ENCODE measurements at places on chromosomes 3 and 15.

GRCh38 chr3:169143506-169143905 is 520.0 kb downstream of the MECOM start:
- no peak for DNase-seq

- DNase-seq, result no peak
Measured at GRCh38 chr3:34360713-34361112, 562.3 kb downstream of the PDCD6IP start.

DNA sequence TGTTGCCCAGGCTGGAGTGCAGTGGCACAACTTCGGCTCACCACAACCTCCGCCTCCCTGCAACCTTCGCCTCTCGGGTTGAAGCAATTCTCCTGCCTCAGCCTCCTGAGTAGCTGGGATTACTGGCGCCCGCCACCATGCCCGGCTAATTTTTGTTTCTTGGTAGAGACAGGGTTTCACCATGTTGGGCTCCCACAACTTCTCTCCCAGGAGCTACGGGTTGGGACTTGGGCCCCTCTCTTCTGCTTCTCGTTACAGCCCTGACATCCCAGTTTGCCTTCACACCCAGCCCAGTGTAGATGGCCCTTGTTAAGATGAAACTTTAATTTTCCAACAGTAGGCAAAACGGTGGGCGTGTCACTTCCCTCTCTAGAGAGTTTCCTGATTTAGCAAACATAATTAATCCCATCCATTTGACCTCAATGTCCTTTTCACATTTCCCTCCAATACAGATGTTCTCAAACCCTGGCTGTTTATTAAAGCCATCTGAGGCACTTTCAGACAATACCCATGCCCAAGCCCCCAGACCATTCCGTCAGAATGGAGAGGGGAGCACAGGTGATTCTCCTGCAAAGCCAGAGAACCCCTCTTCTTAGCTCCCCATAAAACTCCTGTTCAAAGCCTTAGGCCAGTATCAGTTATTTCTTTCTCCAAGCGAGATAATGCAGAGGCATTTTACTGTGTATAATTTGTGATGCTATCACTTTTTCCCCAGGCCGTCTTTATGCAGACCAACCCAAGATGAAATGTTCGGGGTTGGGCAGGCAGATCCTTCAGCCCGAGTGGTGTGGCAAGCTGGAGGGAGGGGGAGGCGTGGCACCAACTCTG is 245.7 kb downstream of the XXYLT1 start:
- no peak for DNase-seq

- DNase-seq, result no peak
Measured at GRCh38 chr3:120418866-120419490, 31.8 kb downstream of the FSTL1 start.

DNA sequence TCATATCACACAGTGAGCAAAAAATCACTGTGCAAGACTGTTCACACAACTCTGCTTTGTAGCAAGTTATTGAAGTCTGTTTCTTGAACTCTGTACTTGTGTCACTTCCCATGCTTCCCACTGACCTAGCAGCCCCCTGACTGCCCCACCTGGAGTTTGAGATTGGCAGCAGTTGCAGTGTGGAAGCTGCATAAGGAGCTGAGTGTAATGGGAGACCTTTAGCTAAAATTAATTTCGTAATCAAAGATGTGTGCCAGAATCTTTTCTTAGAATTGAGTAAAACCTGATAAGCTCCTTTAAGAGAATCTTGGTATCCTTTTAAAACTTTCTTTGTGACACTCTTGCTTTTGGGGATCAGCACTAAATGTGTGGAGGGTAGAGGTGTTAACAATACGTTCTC is 42.8 kb downstream of the NKIRAS1 start:
- no peak for DNase-seq

DNA sequence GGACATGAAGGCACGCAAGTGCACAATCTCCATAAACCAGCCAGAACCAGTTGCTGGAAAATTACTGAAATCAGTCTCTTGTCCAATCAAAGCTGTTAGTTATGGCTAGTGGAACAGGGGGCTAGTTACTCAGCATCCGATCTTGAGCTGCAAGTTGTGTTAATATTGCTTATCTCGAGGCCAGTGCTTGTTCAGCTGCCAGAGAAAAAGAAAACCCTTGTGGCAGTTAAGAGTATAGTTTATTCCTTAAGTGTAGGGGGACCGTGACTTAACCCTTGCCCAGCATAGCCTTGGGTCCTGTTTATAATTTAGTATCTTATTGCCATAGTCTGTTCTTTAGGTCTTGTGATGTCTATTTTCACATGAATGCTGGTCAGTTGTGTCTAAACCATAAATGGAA is 268.5 kb downstream of the CD47 start:
- no peak for DNase-seq

DNA sequence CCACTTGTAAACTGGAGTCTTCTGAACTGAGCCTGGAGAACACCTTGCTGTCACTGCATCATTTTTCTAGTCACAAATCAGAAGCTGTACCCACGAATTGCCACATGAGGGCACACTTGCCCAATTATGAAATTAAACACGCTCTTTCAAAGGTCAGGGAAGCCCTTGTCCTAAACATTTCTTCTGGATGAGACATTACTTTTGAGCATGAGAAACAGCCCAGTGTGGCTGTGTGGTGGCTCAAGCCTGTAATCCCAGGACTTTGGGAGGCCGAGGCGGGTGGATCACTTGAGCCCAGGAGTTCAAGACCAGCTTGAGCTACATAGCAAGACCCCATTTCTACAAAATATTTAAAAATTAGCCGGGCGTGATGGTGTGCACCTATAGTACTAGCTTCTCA is 27.5 kb upstream of the CFAP161 start:
- DNase-seq, result no peak

- no peak for DNase-seq
Measured at GRCh38 chr3:113035387-113035982, 44.7 kb downstream of the GTPBP8 start.

- no peak for DNase-seq
Measured at GRCh38 chr15:78244101-78244500, 9.7 kb upstream of the ACSBG1 start.

- DNase-seq, result no peak
Measured at GRCh38 chr15:99974246-99974645, 241.0 kb upstream of the LYSMD4 start.

GRCh38 chr15:88115486-88116152 is 140.9 kb downstream of the NTRK3 start:
- DNase-seq, result no peak

GRCh38 chr15:100779331-100780207 is 100.1 kb upstream of the ALDH1A3 start:
- DNase-seq, result no peak

DNA sequence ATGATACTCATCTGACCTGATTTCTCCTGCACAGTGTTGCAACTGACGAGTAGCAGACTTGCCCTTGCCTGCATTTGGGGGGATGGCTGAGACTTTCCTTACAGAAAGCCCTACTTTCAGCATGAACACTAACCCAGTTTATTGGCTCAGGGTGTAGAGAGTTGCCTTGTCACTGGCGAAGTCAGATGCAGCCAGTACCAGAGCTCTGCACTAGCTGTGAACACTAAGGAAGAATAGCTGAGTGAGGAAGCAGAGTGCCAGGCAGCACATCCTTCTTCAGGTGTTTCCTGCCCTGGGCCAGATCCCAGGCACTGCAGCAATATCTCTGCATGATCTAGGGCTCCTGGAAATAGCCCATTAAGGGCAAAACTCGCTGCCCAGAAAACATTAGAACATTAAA is 154.0 kb upstream of the SYNPR start:
- DNase-seq, result no peak

GRCh38 chr3:127438371-127438770 is 150.5 kb upstream of the PRR20G start:
- no peak for DNase-seq

DNA sequence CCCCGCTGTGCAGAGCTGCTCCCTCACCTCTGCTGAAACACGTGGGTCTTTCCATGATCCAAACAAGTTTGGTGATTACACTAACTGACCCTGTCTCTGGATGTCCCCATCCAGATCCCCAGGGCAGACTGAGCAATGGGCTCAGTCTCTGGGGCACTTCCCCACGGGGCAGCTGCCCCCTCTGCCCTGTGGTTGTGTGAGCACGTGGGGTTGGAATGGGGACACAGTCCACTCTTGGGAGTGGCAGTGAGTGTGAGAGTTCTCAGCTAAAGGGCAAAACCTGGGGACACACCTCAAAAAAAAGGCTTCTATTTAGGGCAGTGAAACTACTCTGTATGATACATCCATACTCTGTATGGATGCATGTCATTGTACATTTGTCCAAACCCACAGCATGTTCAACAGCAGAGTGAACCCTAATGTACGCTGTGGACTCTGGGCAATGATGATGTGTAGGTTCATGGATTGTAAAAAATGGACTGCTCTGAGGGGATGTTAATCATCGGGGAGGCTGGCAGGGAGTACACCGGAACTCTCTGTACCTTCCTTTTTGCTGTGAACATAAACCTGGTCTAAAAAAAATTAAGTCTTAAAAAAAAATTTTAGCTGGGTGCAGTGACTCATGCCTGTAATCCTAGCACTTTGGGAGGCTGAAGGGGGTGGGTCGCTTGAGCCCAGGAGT is 49.9 kb upstream of the BLM start:
- DNase-seq, result no peak

GRCh38 chr3:69890691-69891090 is 108.8 kb upstream of the SAMMSON start:
- no peak for DNase-seq

DNA sequence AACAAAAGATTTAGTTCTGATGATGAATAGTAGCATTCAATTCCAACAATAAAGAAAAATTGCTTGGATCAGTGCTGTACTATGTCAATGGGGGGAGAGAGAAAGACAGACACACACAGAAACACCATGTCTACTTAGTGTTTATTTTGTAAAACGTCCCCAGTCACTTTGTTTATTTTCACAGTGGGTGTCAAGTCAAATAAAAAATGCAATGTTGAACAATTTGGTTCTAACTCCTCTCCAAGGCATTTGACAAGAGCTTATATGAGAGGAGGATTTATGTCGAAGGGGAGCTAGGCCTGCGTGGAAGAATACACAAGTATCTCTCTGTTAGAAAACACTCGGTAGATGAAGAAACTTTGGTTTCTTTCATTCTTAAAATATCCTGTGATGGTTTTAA is 201.7 kb upstream of the SLC2A2 start:
- peak; percentile 7 for DNase-seq

GRCh38 chr3:146801492-146801891 is 196.3 kb upstream of the PLSCR5 start:
- DNase-seq, result no peak

DNA sequence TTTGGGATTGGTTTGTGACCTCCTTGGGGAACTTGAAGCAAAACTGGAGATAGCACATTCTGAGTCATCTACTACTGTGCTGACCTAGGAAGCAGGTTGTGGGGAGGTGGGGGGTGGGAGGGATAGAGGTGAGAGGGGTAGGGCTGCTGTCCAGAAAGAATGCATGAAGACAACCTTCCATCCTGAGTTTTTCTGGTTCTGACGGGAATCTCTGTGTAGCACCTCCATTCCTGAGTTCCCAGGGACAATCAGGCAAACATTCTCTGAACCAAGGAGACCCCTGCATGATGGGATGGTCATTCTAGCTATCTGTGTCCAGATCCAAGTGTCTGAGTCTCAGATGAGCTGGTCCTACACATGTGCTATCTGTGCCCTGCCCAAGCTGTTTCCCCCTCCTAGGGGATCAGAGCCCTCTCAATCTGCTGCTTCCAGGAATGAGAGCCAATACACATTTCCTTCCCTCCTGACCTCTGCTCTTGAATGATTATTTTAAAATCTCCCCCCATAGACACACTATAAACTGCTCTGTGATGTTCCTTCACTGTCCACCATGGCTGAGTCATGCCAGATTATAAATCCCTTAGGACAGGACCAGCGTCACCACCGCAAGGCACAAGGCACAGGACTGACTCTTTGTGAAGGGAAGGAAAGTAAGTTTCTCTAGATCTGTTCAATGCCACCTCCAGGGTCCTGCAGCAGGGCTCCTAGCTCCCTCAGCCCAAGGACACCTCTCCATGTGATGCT is 2.2 kb upstream of the CD276 start:
- no peak for DNase-seq

GRCh38 chr3:58837141-58837843 is 170.7 kb upstream of the FAM3D start:
- DNase-seq, result no peak

DNA sequence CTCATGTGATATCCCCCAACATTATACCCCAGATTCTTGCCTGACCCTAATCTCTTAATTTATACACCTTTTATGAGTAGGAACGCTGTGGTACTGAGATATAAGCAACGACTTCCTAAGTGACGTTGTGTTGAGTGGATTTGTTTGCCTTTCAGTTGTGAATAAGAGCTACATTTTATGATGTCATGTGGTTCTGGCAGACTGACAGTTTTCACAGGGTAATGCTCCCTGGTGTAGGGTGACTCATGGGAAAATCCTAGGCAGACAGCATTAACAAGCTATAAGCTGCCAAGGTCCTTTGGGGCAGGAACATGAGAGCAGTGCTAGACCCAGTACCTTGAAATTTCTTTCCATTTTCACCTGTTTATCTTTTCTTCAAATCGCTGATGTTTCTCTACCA is 11.2 kb downstream of the C3orf52 start:
- DNase-seq, result peak; percentile 31

DNA sequence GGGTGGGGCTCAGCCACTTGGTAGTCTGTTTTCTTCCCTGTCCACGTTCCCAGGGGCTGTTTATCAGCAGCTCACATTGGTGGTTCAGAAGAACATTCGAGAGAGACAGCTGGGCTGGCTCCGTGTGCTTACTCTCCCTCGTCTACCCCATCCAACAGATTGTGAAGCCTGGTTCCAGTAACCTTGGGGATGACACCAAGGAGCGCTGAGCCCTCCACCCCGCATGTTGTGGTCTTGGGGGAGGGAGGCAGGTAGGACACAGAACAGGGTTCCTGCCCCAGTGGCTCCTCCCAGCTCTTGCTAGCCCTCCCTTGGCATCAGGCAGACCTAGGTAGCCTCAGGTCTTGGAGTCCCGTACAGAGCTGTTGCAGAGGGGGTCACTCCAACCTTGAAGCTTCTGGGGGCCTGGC is 33.1 kb downstream of the KLF13 start:
- DNase-seq, result no peak

DNA sequence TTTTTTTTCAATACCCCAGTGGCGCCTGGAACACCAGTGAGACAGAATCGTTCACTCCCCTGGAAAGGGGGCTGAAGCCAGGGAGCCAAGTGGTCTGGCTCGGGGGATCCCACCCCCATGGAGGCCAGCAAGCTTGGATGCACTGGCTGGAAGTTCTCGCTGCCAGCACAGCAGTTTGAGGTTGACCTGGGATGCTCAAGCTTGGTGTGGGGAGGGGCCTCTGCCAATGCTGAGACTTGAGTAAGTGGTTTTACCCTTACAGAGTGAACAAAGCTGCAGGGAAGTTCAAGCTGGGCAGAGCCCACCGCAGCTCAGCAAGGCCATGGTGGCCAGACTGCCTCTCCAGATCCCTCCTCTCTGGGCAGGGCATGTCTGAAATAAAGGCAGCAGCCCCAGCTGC is 276.2 kb upstream of the CNTN6 start:
- DNase-seq, result no peak

- no peak for DNase-seq
Measured at GRCh38 chr3:113136071-113136470, 75.3 kb upstream of the BOC start.

- DNase-seq, result no peak
Measured at GRCh38 chr15:91769476-91769875, 84.0 kb upstream of the SLCO3A1 start.
